ENCODE measurements at places on chromosomes 2 and 18. TPM values are rescaled to one million over a fixed set of nuclear protein-coding genes. Genes with fewer than 3 reads are reported as not detected.

Gene TUBA3E
- 0.05 TPM for total RNA-seq

Gene KIF1A
- 0.42 TPM for total RNA-seq

Gene DSC2
- total RNA-seq: 11.1 TPM

Gene TMEFF2
- 1.2 TPM for total RNA-seq

Gene CPO
- total RNA-seq: 0.19 TPM

Gene DNAJC5G
- not detected for total RNA-seq

Gene POU3F3
- total RNA-seq: 0.14 TPM

Gene DYNAP
- total RNA-seq: 0.09 TPM

DNA sequence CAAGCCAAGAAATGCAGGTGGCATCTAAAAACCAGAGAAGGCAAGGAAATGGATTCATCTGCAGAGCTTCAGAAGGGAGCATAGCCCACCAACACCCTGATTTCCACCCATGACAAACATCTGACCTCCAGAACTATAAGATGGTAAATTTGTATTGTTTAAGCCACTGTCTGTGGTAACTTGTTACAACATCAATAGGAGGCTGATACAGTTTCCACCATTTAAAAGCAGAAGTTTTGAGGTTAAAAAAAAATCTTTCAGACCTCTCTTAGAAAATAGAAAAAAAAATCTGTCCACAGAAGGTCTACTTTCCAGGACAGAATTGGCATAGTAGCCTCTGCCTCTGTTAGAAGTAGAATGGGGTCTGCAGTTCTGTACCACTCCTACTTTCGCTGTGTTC lies 37.2 kb downstream of the SLC40A1 start:
- no peaks in the 10 kb centered on the region for H3K4me1 ChIP-seq
- no peaks in the 10 kb centered on the region for H3K27me3 ChIP-seq
- H3K4me3 ChIP-seq: no peak overlapping the region
- no peak overlapping the region for H3K27ac ChIP-seq
- DNase-seq: no peak

- H3K27me3 ChIP-seq: no peaks in the 10 kb centered on the region
- no peak for DNase-seq
- H3K27ac ChIP-seq: no peak overlapping the region
- H3K4me1 ChIP-seq: no peaks in the 10 kb centered on the region
Measured at GRCh38 chr2:6512589-6512988, 353.1 kb downstream of the CMPK2 start.

DNA sequence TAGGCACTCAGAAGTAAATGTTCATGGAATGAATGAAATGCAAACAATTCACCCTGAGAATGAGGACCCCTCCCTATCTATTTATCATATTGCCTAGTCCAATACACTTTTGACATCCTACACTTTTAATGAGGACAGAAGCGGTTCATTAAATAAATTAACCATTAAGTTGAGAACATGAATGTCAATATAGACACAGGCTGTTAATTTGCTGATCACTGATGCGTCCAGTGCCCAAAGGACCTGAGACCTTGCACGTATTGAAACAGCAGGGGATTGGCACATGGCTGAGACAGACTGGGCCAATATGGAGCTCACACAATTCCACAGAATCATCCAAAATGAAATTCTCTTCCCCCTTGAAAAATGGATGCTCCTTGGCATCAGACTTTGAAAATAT lies 430.0 kb downstream of the SLC4A3 start:
- no peak overlapping the region for H3K27ac ChIP-seq
- no peak overlapping the region for H3K4me3 ChIP-seq
- no peaks in the 10 kb centered on the region for H3K4me1 ChIP-seq

DNA sequence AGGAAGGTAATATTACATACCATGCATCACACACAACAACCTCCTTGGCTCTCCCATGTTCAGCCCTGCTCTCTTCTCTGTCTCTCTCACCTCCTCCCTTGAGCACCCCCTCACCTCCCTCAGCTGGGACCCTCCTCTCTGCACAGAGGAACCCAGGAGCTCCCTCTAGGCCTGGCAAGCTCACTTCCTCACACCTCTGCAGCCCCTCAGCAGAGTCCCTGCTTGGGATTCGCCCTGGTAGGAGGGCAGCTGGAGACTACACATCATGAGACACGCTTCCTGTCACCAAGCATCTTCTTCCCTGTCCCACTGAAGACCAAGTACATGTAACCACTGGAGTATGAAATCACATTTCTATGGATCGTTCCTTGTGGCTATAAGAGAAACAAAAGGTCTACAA lies 51.0 kb downstream of the ADD2 start:
- no peak overlapping the region for H3K4me3 ChIP-seq
- DNase-seq: no peak

DNA sequence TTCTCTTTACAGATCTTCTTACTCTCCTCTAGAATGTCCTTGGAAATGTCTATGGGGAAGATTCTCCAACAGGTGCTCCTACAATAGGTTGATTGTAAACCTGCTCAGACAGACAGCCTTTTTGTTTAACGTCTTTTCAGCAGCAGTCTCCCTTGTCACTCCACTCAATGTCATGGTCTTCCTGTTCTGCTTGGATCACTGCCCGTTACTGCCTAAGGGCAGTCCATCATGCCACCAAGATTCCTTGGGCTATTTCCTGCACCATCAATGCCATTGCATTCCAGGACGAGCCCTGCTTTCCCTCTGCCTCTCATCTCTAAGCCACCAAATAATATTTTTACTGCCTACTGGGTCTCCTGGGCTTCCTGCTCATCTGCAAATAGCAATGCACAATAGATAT lies 97.4 kb upstream of the GALNT5 start:
- no peaks in the 10 kb centered on the region for H3K27me3 ChIP-seq
- DNase-seq: no peak
- no peaks in the 10 kb centered on the region for H3K4me1 ChIP-seq
- H3K27ac ChIP-seq: no peak overlapping the region

DNA sequence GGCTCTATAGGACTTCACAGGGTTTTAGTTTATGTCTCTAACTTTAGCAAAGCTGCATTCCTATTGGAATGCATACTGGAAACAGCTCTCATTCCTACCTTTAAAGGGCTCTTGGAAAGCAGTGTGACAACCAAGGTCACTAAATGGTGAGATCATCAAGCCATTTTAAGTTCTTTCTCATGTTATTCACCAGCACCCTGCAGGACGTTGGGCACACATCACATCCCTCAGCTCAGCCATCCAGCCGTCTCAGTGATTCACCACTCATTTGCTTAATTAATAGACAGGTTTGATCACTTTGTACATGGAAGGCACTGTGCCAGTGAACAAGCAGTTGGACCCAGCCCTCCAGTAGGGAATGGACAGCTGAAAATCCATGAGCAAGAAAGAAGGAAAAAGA lies 32.2 kb upstream of the RBM44 start:
- H3K27ac ChIP-seq: no peak overlapping the region
- H3K36me3 ChIP-seq: peaks cover 43% of the 10 kb centered on the region
- no peaks in the 10 kb centered on the region for H3K4me1 ChIP-seq
- H3K4me3 ChIP-seq: no peak overlapping the region

DNA sequence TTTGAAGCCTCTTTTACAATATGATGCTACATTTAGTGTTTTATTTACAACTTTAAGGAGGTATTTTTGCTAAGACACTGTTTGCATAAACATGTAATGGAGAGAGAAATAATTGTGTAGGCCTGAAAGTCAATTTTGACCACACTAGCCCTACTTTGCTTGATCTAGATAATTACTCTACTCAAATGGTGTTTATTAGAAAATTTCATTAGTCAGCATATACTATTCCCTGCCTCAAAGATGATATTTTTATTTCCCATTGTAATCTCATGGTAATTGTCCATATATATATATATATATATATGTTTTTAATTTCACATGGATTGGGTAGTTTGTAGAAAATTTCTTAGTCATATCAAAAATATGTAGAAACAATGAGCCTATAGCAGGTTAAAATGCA lies 632.2 kb downstream of the SATB2 start:
- no peak for DNase-seq
- no peaks in the 10 kb centered on the region for H3K36me3 ChIP-seq
- no peak overlapping the region for H3K27ac ChIP-seq
- H3K4me1 ChIP-seq: no peaks in the 10 kb centered on the region
- H3K4me3 ChIP-seq: no peak overlapping the region

DNA sequence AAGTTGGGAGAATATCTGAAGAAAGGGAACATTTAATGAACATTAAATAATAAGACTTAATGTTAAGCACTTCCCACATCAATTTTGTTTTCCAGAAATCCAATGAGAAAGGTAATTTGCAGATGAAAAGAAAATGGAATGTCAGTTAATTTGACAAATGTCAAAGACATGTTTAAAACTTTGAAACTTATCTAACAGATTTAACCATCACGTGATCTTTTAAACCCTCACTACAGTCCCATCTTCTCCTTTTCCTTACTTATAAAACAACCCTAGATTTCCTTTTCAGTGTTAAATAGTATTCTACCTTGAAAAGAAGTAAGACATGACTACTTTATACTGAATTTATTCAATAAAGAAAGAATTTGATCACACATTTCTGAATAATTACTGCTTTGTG lies 288.5 kb downstream of the NRXN1 start:
- H3K4me1 ChIP-seq: no peaks in the 10 kb centered on the region
- no peak overlapping the region for H3K27ac ChIP-seq
- DNase-seq: no peak
- H3K4me3 ChIP-seq: no peak overlapping the region
- no peaks in the 10 kb centered on the region for H3K36me3 ChIP-seq

DNA sequence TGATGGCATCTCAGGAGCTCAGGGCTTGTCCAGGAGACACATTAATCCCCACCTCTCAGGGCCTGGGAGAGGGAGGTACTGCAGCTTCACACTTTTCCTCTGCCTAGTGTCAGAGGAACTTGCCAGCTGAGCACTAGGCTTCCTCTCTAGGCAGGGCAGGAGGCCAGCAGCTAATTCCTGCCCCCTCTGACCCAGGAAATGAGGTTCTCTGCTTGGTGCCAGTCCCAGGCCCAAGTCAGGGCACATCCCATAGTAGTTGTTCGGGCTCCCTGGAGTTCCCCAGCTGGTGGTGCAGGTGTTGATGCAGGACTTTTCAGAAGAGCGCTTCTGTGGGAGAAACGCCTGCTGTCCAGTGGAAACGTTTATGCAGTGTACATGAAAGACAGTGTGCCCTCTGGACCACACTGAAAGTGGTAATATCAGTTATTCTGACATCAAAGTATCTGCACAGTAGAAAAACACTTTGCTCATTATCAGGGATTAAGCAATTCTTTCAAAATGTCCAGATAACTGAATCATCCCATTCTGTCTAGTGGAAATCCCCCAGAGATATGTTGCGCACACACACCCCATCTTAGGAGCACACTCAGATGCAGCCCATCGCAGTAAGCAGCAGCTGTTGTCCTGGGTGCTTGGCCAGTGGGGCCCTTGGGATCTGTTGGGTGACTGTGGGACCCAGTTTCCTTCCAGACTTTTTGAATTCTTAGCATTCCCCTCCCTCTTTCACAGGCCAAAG lies 17.8 kb upstream of the SCLY start:
- H3K27ac ChIP-seq: no peak overlapping the region
- no peaks in the 10 kb centered on the region for H3K4me1 ChIP-seq
- no peak overlapping the region for H3K4me3 ChIP-seq
- H3K36me3 ChIP-seq: peaks cover 31% of the 10 kb centered on the region
- H3K27me3 ChIP-seq: no peaks in the 10 kb centered on the region
- DNase-seq: no peak

- peak; percentile 81 for DNase-seq
- no peaks in the 10 kb centered on the region for H3K36me3 ChIP-seq
- H3K27me3 ChIP-seq: no peaks in the 10 kb centered on the region
- H3K27ac ChIP-seq: peak overlapping the region; percentile 86
- H3K4me1 ChIP-seq: peaks cover 63% of the 10 kb centered on the region
Measured at GRCh38 chr2:60104514-60105505, 448.6 kb downstream of the BCL11A start.

- H3K27ac ChIP-seq: peak overlapping the region; percentile 96
- H3K4me3 ChIP-seq: peak overlapping the region; percentile 85
- H3K36me3 ChIP-seq: peaks cover 30% of the 10 kb centered on the region
- peaks cover 9% of the 10 kb centered on the region for H3K4me1 ChIP-seq
- H3K27me3 ChIP-seq: no peaks in the 10 kb centered on the region
Measured at GRCh38 chr18:9135081-9135911, 1.3 kb upstream of the ANKRD12 start.

GRCh38 chr2:146844226-146844990 lies 1000.4 kb upstream of the ACVR2A start:
- no peak overlapping the region for H3K27ac ChIP-seq
- H3K36me3 ChIP-seq: no peaks in the 10 kb centered on the region
- H3K4me1 ChIP-seq: no peaks in the 10 kb centered on the region
- no peak for DNase-seq
- no peak overlapping the region for H3K4me3 ChIP-seq
- H3K27me3 ChIP-seq: no peaks in the 10 kb centered on the region

- H3K27ac ChIP-seq: no peak overlapping the region
- no peak overlapping the region for H3K4me3 ChIP-seq
- no peaks in the 10 kb centered on the region for H3K36me3 ChIP-seq
Measured at GRCh38 chr2:148876595-148877402, 1.8 kb downstream of the KIF5C start.

- H3K4me3 ChIP-seq: peak overlapping the region; percentile 44
- peaks cover 4% of the 10 kb centered on the region for H3K4me1 ChIP-seq
- DNase-seq: no peak
- H3K36me3 ChIP-seq: no peaks in the 10 kb centered on the region
- H3K27me3 ChIP-seq: peaks cover 81% of the 10 kb centered on the region
- H3K27ac ChIP-seq: peak overlapping the region; percentile 69
Measured at GRCh38 chr2:45168711-45169338, 159.6 kb upstream of the SIX2 start.

- DNase-seq: no peak
- H3K36me3 ChIP-seq: peaks cover 2% of the 10 kb centered on the region
- H3K27ac ChIP-seq: no peak overlapping the region
- H3K4me1 ChIP-seq: no peaks in the 10 kb centered on the region
Measured at GRCh38 chr2:127469051-127469450, 50.8 kb downstream of the PROC start.

DNA sequence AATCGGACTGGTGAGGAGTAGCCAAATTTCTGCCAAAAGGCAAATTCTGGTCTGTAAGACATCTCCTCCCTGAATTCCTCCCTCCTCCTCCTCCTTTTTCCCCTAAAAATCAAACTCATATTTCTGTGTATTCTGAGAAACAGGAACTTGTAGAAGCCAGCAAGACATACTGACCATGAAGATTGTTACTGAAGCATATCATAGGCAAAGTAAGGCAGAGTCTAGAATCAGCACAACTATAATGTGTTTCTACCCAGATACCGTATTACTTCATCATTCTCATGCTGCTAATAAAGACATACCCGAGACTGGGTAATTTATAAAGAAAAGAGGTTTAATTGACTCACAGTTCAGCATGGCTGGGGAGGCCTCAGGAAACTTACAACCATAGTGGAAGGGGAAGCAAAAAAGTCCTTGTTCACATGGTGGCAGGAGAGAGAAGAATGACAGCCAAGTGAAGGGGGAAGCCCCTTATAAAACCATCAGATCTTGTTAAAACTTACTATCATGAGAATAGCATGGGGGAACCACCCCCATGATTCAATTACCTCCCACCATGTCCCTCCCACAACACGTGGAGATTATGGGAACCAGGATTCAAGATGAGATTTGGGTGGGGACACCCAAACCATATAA lies 24.9 kb upstream of the EPC2 start:
- no peaks in the 10 kb centered on the region for H3K36me3 ChIP-seq
- no peak for DNase-seq
- H3K4me1 ChIP-seq: no peaks in the 10 kb centered on the region

GRCh38 chr2:45812011-45812500 lies 160.6 kb downstream of the PRKCE start:
- no peak overlapping the region for H3K27ac ChIP-seq
- H3K27me3 ChIP-seq: no peaks in the 10 kb centered on the region
- DNase-seq: no peak
- H3K4me1 ChIP-seq: no peaks in the 10 kb centered on the region

- H3K27me3 ChIP-seq: no peaks in the 10 kb centered on the region
- peak; percentile 48 for DNase-seq
- peaks cover 27% of the 10 kb centered on the region for H3K4me1 ChIP-seq
- no peaks in the 10 kb centered on the region for H3K36me3 ChIP-seq
- no peak overlapping the region for H3K4me3 ChIP-seq
Measured at GRCh38 chr2:128531856-128532255, 213.2 kb upstream of the HS6ST1 start.
